Iris pigment epithelial cell (primary cell): ENCODE measurements at places on chromosomes 3 and 15.

DNA sequence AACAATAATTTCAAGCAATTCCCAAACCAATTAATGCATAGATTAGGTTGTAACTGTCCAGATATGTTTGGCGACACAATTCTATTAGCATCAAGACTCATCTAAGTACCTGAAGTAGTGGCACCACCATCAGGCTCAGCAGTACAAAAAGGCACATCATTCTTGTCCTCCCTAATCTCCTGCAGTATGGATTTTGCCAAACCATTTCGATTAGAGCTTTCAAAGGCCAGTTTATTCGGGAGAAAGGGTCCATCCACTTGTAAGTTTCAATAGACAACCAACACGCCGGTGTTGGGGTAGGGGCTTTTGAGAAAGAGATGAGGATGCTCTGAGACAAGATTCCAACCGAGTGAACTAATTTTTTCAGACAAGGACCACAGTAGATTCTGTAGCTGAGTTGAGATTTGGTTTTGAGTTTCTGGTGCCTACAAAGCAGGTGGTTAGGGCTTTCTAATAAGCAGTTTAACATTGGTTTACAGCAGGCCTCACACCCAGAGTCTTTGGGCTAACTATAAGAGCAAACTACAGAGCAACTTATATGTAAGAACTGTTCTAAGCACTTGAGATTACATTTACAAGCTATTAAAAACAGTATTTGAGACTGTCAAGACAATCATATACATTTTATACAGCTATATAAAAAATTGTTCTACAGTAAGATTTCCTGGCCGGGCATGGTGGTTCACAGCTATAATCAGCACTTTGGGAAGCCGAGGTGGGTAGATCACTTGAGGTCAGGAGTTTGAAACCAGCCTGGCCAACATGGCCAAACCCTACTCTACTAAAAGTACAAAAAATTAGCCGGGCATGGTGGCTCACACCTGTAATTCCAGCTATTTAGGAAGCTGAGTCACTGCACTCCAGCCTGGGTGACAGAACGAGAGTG, 4.5 kb downstream of the RPL22L1 start:
- DNase-seq, result no peak

DNA sequence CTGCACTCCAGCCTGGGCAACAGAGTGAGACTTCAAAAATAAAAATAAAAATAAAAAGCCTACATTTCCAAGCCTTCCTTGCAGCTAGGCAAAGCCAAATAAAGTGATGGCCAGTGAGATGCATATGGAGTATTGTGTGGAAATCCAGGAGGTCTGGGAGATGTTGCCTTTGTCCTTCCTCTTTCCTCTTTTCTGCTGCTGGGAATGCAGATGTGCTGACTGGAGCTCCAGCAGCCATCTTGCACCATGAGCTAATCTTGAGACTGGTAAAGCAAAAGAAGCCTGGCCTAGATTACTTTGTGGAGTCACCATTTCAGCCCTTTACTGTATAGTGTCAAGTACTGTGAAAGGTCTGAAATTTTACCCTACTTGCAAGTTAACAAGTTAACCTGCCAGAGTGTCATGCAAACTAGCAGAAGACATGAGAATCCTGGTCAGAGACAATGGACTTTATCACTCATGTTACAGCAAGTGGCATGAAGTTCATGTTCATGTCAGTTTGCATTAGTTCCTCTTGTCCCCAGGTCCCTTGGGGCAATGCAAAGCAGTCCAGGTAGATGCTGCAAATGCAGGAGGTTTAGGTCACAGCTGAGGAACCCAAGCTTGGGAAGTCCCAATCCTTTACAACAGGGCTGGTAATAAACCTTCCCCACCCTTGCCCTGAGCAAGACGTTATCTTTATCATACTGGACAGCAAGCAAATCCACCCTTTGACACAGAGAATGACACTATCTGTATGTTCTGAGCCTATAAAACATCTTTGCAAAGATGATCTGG, 103.1 kb downstream of the TLE3 start:
- DNase-seq, result no peak

DNA sequence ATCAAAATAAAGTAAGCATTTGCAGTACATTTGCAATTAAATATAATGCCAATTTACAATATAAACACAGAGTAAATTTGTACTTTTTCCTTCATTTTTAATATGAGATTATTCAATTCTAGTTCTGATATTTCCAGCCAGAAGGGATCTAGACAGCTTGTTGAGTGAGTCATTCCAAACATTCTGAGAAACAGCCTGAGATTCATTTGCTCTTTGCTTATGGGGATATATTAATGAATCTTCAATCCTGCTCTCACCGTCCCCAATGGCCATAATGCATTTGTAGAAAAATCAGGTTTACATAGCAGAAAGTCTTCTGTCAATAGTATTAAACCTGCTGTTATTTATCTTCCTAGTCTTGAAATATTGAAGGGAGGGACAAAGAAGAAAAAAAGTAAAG, 554.2 kb downstream of the TUSC7 start:
- DNase-seq, result no peak

GRCh38 chr15:36882487-36883131, 217.7 kb downstream of the MEIS2 start:
- DNase-seq, result no peak

DNA sequence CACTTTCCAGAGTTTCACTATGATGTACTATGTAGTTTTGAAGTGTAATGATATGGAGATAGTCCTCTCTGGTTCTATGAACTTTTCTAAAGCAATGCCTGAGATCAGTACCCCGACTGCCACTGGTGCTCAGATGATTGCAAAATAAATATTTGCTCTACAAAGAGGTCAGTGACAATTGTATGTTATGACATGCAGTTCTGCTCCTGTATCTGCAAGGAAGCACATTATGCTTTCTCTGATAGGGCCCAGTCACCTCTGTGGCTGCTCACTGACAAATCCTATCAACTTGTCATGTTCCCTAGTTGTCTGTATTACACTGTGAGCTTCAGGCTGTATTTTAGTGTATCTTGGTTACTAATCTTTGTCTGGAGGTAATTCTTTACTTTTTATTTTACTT, 362.6 kb downstream of the ROBO1 start:
- DNase-seq, result no peak

- DNase-seq, result no peak
Measured at GRCh38 chr3:188007897-188008296, 146.1 kb upstream of the LPP start.

- no peak for DNase-seq
Measured at GRCh38 chr3:194032828-194033435, 103.0 kb upstream of the HES1 start.

GRCh38 chr3:112074616-112075497, 11.3 kb upstream of the C3orf52 start:
- peak; percentile 98 for DNase-seq

DNA sequence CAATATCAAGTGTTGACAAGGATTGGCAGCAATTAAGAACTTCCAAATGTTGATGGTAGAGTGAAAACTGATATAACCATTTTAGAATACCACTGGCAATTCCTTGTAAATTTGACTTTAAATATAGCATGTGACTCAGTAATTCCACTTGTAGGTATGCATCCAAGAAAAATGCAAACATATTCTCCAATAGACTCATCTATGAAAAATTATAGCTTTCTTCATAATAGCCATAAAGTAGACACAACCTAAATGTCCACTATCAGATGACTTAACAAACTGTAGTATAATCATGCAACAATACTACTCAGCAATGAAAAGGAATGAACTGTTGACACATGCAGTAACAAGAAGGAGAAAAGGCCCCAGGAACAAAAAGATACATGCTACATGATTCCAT, 988.1 kb downstream of the FHIT start:
- DNase-seq, result no peak

DNA sequence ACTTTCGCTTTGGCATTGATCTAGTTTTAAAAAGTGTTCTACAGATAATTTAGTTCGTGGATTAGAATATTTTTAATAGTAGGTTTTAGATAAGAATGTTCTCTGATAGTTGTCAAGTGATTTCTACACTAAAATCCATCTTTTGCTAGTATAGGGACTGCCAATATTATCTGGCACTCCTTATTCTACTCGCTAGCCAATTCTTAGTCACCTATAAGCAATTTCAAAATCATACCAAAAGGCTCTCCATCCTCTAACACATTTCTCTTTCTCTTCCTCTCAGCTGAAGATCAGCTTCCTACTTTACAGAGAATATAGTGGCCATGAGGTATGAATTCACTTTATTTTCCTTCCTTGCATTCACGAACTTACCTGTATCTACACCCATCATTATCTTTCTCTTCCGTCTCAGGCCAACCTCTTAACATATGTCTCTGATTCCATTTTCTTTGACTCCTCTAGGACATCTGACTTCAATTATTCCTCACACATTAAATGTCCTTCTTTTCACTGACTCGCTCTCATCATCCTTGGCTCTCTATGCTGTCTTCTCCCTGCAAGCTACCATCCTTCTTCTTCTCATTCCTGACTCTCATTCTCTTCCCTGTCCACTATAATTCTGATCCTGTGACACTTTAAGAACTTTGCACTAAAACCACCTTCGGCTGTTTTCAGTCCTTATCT, 35.5 kb downstream of the C3orf80 start:
- DNase-seq, result no peak

- DNase-seq, result no peak
Measured at GRCh38 chr15:33742800-33743199, 225.5 kb upstream of the CHRM5 start.

DNA sequence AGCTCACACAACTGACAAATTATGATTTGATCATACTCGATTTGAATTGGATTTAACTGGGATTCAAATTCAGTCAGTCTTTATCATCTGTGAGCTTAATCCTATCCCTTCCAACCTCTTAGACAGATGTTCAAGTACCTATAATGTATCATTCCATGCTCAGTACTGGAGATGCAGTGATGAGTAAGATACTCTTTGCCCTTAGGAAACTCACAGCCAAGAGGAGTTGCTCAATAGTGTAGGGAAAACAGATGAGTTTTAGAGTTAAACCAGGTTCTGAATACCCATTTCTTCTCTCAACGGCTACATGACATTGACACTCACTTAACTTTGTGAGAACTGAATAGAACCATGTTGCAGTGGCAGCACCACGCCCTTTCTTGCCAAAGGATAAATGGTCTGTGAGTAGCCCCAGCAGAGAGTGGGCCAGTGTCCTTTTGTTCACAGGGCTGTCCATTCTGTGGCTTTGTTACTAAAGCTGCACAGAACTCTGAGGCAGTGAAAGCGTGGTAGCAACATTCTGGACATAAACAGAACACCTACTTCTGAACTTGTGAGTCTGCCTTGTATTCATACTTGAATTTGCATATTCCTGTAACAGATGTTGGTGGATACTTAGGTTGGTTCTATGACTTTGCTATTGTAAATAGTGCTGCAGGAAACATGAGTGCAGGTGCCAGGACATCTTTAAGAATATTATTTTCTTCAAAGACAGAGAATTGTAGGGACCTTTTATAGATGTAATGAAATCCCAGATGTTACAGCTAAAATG, 91.6 kb downstream of the RASA2 start:
- DNase-seq, result peak; percentile 70
